Hematopoietic multipotent progenitor cell treated with erythropoietin and hydrocortisone succinate and interleukin-3 and kit ligand, for 17 days (in vitro differentiated cells): ENCODE measurements at places on chromosomes 5 and 9.

DNA sequence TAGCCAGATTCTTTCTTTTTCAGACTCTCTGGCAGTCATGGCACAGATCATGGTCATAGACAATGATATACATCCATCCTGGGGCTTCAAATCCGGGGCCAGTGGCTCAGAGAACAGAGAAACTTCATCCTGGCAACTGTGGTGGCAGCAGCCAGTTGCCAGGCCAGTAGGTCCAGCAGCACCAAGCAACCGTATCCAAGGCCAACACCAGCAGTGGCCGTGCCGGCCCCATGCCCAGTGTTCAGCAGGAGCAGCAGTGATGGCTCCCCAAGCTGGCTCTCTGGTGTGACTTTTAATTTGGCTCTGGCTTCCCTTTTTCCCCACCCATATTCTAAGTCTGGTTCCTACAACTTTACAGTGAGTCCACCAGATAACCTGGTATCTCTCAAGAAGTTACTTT lies 300.5 kb downstream of the DEPDC1B start:
- no peak for DNase-seq

GRCh38 chr9:131651160-131651559 lies 88.7 kb downstream of the RAPGEF1 start:
- no peak for DNase-seq

DNA sequence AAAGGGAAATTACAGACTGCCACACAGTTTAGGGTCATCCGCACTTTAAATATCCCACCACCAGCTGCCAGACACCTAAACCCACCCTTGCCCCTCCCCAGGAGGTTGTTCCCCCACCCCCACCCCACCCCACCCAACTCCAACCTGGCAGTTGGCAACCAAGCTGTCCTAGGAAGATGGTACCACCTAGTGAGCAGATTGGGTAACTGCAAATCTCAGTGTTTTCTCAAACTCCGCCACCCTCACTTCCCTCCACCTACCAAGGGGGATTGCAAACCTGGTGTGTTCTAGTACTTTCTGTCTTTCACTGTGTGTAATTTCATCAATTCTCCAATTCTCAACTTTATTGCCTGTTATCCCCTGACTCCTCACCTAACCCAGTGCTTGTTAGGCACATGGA lies 323.8 kb upstream of the IRX2 start:
- DNase-seq = no peak

DNA sequence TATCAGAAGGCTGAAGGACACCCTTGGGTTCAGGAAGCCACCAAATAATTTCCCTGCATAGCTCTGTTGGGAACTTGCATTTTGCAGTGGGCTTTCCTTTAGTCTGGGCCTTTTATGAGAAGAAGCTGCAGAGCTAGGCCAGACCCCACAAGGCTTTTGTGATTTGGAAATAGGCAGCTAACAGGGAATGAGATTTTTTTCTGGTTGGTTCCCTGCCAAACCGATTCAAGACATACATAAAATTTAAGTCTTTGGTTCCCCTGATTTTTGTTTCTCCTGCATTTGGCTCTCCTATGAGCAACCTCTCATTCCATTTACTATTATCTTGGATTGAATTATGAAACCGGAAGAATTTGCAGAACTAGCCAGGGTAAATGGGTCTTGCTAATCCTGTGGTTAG lies 81.5 kb upstream of the PTCH1 start:
- no peak for DNase-seq

GRCh38 chr5:154403776-154404387 lies 41.9 kb upstream of the SAP30L start:
- no peak for DNase-seq

- DNase-seq = no peak
These were observed 67.6 kb upstream of the SLC12A2 start for GRCh38 chr5:128015978-128016377.

- peak; percentile 19 for DNase-seq
These were observed 586 bp upstream of the PDZD2 start for GRCh38 chr5:31638345-31638744.

DNA sequence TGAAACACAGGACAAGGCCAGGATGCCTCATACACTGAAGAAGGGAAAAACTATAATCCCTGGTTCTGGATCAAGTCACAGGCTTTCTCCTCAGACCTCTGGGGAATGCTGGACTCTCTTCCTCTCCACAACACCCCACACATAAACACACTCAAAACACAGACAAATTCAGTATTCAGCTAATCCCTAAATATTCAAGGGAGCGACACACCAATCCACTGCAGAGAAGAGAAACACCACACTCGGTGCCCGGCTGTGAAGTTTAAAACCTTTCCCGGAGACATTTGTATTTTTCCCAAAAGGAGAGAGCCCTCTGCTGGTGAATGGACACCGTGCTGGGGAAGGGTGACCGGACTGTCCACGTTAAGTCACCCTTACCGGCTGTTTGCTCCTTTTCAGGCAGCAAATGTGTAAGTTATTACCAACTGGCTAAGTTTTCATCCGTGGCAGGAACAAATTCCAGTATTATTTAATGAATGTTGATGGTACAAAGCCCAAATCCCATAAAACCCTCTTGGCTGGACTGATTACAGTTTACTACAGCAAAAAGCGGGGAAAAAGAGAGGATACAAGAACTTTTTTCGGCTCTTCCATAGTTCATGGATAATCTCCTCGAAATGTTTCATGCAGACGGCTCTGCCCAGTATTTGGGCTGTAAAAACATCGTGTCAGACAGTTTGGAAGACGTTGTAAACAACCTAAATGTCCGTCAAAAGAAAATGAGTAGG lies 130.9 kb upstream of the SLC30A5 start:
- DNase-seq = peak; percentile 41

GRCh38 chr5:32147959-32148358 lies 26.2 kb downstream of the GOLPH3 start:
- DNase-seq = no peak

DNA sequence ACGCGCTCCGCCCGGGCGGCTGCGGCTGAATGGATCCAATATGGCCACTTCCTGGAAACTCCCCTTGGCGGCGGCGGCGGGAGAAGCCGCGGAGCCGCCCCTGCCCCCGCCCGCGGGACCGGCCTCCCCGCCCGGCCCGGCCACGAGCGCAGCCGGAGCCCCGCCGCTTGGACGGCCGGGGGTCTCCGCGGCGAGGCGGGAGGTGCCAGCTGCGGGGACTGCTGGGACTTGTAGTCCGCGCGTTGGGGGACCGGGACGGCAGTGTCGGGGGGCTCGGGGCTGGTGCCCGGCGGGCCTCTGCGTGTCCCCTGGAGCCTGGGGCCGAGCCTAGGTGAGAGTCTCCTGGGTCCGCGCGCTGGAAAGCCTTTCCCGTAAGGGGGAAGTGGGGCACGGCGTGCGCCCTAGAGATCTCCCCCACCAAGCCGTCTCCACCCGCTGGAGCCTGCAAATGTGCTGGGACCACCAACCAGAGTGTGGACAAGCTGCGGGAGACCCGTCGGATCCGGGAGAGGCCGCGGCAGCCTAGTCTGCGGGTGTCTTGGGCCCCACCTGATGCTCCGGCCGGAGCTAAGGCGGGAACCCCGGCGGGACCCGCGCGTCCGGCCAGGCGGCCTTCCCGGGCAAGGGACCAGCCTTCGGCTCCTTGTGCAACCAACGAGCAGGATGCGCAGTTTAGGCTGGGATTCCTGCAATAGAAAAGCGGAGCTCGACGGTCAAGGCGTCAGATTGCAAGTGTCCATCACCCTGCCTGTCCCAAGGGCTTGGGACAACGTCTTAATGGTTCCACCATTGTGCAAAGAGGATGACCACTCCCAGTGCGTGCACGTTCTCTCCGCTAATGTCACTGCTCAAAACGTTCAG lies at the start of gene SEPTIN8:
Gene SEPTIN8, minus strand, starts transcription at position 31 of the 861 bp plus-strand sequence. CDS start 102 bp downstream, outside the sequence.
- DNase-seq = no peak

- DNase-seq = peak; percentile 35
These were observed 129.5 kb downstream of the NIPBL start for GRCh38 chr5:37005946-37006540.

- DNase-seq = no peak
These were observed 59.6 kb upstream of the FAM120A start for GRCh38 chr9:93391898-93392297.

DNA sequence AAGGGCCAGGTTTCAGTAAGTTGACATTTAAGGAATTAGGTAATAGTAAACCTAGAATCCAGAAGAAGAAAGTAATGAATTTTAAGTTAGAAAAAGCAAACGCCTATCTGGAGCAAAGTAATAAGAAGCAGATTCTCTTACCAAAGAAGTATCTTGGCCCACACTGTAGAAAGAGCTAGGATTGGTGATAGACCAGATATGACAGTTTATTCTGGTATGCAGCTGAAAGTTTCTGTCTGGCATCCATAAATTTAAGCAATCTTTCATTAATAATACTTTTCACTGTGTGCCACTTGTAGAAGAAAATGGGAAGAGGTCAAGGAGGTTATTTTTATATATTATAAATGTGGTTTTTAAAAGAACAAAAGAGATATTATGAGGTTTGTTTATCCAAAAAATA lies 3.0 kb downstream of the RECK start:
- DNase-seq = no peak

GRCh38 chr5:107325866-107326265 lies 344.9 kb downstream of the EFNA5 start:
- DNase-seq = no peak

DNA sequence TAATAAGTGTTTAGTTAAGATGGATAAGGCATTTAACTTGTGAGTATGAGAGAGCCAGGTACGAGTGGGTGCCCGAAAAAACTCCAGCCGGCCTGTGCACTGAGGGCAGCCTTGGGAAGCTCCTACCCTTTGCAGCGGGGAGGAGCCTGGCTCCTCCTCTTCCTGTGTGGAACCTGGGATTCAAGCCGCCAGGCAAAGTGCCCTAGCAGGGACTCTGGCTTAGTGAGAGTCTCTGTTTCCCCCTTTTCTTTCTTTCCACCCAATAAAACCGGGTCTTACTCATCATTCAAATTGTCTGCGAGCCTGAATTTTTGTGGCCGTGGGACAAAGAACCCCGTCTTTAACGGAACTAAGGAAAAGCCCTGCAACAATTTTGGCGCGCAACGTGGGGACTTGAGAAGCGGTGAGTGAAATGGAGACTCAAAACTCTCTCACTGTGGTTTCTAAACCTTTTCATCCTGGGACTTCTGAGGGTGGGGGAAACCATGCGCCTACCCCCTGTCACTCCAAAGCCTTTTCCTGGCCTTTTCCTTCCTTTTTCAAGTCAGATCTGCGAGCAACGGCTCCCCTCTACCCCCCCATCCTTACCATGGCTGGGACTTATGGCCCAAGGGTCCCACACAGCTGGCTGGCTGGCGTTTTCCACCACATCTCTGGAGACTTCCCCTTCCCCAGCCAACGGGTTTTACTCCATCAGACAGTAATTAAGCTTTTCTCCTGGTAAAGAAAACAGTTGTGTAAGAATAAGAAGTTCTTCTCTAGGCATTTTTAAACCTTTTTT lies 535.7 kb upstream of the ACO1 start:
- no peak for DNase-seq

DNA sequence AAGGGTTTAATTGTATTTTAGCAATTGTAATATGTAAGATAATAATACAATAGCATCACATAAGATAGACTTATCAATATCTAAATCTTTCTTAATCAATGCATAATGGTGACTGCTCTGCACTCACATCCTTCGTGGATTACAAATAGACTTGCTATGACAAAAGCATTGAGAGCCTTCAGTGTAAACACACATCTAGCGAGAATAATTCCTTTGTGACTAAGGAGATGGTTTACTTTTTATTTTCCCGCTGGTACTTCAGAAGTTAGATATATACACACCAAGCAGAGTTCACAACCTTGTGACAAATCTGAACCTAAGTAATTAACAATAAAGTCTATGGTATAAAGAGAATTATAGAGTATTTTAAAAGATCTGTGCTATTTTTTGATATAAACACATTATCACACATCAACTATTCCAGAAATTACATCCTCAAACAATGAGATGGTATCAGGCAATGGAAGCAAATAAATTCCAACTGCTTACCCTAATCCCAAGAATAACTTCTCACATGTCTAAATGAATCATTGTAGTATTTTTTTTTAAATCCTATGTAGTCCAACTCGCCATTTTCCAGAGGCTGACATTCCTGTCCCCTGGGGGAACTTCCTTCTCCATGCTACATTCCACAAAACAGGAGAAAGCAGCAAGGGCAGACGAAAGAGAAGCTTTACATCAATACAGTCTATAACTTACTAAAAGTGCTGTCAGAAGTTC lies 51.2 kb downstream of the MAPKAP1 start:
- DNase-seq = no peak

GRCh38 chr9:76013809-76014208 lies 123.3 kb downstream of the PCSK5 start:
- DNase-seq = no peak

DNA sequence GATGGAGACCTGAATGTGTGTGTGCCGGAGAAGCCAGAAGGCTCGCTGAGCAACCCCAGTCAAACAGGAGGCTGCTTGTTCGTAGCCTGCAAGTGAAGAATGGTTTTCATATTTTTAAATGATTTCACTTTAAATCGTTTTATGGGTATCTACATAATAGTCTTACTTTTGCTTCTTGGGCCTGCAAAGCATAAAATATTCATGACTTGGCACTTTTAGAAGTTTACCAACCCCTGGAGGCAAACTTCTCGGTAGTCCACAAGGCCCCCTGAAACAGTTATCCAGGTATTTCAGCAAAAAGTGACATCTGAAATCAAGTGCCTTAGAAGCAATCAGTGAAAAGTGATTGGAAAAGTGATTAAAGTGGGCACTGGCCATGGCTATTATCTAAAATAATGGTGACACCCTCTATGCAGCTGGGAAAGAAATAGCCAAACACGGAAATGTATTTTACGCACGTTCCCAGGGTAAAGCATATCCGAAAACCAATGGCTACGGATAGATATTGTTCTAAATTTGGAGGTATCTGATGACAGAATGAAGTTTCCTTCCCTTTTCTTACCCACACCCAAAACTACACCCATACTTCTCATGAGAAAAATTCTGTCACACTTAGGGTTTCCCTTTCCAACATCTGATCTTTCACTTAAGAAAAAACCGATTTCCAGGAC lies 39.0 kb downstream of the RAPGEF1 start:
- no peak for DNase-seq

DNA sequence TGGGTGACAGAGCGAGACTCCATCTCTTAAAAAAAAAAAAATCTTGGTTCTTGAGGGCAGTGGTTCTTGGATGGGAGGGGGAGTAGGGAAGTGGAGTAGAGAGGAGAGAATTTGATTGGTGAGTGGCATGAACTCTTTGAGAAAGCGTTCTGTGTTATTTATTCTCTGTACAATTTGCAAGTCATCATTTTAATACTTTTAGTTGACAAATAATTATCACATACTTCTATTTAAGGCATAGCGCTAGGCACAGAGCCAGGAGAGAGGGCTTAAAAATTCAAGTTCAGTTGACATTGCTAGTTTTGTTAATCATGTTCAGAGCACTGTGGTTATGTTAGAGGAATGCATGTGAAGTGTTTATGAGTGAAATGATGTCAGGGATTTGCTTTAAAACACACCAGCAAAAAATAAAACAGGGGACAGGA lies 24.6 kb downstream of the HSDL2 start:
- DNase-seq = no peak
